Body of pancreas (tissue), 4 donors: ENCODE measurements at places on chromosomes 16 and 17. TPM values are rescaled to one million over a fixed set of nuclear protein-coding genes. Genes with fewer than 3 reads are reported as not detected.

GRCh38 chr16:13951611-13952010 is 31.7 kb downstream of the ERCC4 start:
- no peak overlapping the region for H3K4me3 ChIP-seq
- no peak overlapping the region for H3K27ac ChIP-seq
- H3K36me3 ChIP-seq: no peaks in the 10 kb centered on the region
- peaks cover 1% of the 10 kb centered on the region for H3K4me1 ChIP-seq
- H3K27me3 ChIP-seq: no peaks in the 10 kb centered on the region
- no peak for DNase-seq

DNA sequence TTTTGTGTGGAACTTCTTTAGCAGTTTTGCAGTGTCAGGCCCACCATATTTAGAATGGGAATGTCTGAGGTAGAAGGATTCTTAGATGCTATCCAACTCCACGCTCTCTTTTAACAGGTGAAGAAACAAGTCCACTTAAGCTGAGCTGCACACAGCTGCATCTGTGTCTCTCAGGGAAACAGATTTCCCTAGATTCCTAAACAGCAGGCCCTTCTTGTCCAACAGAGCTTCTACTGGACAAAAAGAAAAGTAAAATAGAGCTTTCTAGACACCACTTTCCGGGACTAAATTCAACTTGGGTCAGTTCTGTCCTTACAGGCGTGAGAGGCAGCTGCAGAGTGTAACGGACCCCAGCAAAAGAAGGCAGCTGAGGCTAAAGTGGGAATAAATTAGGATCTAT is 51.7 kb downstream of the SNX11 start:
- H3K4me1 ChIP-seq: peaks cover 51% of the 10 kb centered on the region
- H3K36me3 ChIP-seq: no peaks in the 10 kb centered on the region
- no peak overlapping the region for H3K27ac ChIP-seq
- H3K27me3 ChIP-seq: no peaks in the 10 kb centered on the region
- DNase-seq: no peak
- H3K4me3 ChIP-seq: no peak overlapping the region

DNA sequence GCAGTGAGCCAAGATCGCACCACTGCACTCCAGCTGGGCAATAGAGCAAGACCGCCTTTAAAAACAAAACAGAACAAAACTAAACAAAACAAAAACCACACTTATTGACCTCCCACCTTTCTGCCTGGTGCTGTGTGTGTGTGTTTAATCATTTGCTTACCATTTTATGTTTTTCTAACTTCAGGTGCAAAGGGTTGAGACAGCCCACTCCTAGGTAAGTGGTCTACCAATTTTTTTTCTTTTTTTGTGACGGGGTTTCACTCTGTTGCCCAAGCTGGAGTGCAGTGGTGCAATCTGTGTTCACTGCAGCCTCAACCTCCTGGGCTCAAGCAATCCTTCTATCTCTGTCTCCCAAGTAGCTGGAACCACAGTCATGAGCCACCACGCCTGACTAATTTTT is 65.8 kb downstream of the SALL1 start:
- no peak overlapping the region for H3K27ac ChIP-seq
- no peaks in the 10 kb centered on the region for H3K36me3 ChIP-seq
- no peaks in the 10 kb centered on the region for H3K27me3 ChIP-seq

GRCh38 chr17:58353389-58353825 is 1.4 kb upstream of the SUPT4H1 start:
- H3K4me3 ChIP-seq: no peak overlapping the region
- no peak for DNase-seq
- peak overlapping the region; percentile 90 for H3K27ac ChIP-seq

- H3K4me1 ChIP-seq: peaks cover 34% of the 10 kb centered on the region
- no peaks in the 10 kb centered on the region for H3K36me3 ChIP-seq
- H3K27me3 ChIP-seq: no peaks in the 10 kb centered on the region
- H3K27ac ChIP-seq: peak overlapping the region; percentile 78
- peak overlapping the region; percentile 69 for H3K4me3 ChIP-seq
- DNase-seq: peak; percentile 66
Observed at GRCh38 chr17:78735832-78736525, 46.1 kb downstream of the CYTH1 start.

DNA sequence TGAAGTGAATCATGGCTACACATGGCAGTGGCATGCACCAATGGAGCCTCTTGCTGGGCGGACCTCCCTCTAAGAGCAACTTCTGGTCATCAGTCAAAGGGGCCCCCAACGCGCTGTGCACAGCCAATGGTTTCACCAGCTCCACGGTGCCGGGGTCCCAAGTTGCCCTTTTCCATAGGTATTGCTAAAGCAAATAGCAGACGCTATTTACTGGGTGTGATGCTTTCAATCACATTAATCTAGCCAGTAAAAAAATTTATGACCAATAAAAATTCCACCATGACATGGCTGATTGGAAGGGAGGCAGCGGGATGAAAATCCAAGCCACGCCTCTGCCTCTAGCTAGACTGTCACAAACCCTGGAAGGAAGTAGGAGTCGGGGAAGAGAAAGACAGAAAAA is 680.3 kb upstream of the SOX9 start:
- H3K4me3 ChIP-seq: no peak overlapping the region
- H3K27me3 ChIP-seq: no peaks in the 10 kb centered on the region
- H3K4me1 ChIP-seq: peaks cover 1% of the 10 kb centered on the region
- H3K36me3 ChIP-seq: no peaks in the 10 kb centered on the region

DNA sequence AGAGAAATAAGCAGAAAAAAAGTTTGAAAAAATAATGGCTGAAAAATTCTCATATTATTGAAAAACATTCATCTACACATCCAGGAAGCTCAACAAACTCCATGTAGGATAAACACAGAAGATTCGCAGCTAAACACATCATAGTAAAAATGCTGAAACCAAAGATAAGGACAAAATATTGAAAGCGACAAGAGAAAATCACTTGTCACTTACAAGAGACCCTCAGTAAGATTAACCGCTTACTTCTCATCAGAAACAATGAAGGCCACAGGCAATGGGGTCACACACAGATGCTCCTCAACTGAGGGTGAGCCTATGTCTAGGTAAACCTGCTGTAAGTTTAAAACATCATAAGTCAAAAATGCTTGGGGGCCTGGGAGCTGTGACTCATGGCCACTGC is 38.1 kb upstream of the METRNL start:
- no peak for DNase-seq
- H3K4me3 ChIP-seq: no peak overlapping the region
- H3K27me3 ChIP-seq: no peaks in the 10 kb centered on the region
- H3K36me3 ChIP-seq: no peaks in the 10 kb centered on the region
- no peaks in the 10 kb centered on the region for H3K4me1 ChIP-seq

DNA sequence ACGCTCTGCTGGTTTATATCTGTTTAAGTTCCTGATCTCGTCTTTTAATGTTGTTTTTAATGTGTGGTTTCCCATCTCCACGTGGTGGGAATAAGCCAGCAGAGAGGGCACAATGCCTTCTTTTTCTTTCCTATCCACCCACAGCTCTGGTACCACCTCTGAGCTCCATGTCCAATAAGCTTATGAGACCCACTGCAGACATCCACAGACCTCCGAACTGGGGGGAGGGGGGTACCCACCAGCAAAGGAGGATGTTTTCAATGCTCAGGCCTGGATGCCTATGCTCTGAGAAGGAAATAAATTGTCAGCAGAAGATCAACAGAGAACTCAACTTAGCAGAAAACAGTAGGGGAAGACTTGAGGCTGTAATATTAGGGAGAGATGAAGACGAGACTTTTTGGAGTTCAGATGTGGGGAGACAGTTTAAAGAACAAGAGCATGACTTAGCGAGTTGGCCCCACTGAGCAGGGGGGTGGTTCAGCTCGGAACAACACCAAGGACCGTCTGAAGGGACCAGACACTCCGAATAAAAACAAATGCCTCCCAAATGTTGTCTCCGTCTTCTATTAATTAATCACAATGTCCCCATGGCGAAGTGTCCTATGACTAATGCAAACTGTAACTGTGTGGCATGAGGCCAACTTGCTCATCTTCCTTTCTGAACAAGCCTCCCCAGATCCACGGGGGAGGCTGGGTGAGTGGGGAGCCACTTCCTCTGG is 62.7 kb downstream of the GAS7 start:
- DNase-seq: peak; percentile 31
- H3K36me3 ChIP-seq: no peaks in the 10 kb centered on the region
- peak overlapping the region; percentile 47 for H3K27ac ChIP-seq
- no peaks in the 10 kb centered on the region for H3K27me3 ChIP-seq
- no peaks in the 10 kb centered on the region for H3K4me1 ChIP-seq

DNA sequence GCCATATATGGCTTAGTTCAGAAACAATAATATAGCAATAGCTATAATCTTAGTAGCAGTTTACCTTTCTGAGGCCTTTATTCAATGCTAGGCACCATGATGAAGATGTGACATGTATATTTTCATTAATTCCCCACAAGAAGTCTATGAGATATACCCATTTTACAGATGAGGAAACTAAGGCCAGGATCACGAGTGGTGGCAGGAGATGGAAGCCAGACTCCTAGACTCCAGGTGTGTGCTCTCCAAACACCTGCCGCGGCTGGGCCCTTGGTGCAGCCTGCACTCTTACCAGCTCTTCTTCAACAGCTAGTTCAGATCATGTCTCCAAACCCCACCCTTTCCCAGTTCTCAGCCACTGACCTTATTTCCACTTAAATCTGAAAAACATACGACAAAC is 15.2 kb downstream of the NXPH3 start:
- no peak overlapping the region for H3K4me3 ChIP-seq
- no peaks in the 10 kb centered on the region for H3K4me1 ChIP-seq
- no peak for DNase-seq
- no peak overlapping the region for H3K27ac ChIP-seq

- no peak overlapping the region for H3K27ac ChIP-seq
- no peaks in the 10 kb centered on the region for H3K36me3 ChIP-seq
- no peak for DNase-seq
- peaks cover 24% of the 10 kb centered on the region for H3K4me1 ChIP-seq
- H3K4me3 ChIP-seq: no peak overlapping the region
Observed at GRCh38 chr17:413016-413350, 60.4 kb upstream of the RPH3AL start.

- no peak for DNase-seq
- no peaks in the 10 kb centered on the region for H3K4me1 ChIP-seq
- H3K36me3 ChIP-seq: no peaks in the 10 kb centered on the region
- no peak overlapping the region for H3K4me3 ChIP-seq
- H3K27me3 ChIP-seq: no peaks in the 10 kb centered on the region
- H3K27ac ChIP-seq: no peak overlapping the region
Observed at GRCh38 chr16:89183975-89184676, 12.6 kb downstream of the CDH15 start.

GRCh38 chr17:53472586-53472985 is 350.1 kb upstream of the KIF2B start:
- no peaks in the 10 kb centered on the region for H3K4me1 ChIP-seq
- no peaks in the 10 kb centered on the region for H3K27me3 ChIP-seq
- no peaks in the 10 kb centered on the region for H3K36me3 ChIP-seq
- H3K4me3 ChIP-seq: no peak overlapping the region

DNA sequence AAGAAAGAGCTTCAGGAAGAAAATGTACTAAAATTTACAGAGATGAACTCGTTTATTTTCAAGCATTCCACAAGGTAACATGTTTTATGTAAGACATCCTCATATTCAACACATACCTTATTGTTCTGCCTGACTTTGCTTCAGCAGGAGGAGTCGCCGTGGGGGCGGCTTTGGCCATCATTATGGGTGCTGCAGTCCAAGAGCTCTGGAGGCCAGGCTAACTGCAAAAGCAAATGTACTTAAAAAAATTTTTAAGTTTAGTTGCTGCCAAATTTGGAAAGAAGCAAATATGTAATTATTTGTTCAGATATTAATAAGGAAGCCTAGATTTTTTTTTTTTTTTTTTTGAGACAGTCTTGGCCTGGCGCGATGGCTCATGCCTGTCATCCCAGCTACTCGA is 4.1 kb upstream of the SPG7 start:
- no peaks in the 10 kb centered on the region for H3K27me3 ChIP-seq
- H3K4me3 ChIP-seq: no peak overlapping the region
- no peaks in the 10 kb centered on the region for H3K36me3 ChIP-seq
- DNase-seq: no peak

DNA sequence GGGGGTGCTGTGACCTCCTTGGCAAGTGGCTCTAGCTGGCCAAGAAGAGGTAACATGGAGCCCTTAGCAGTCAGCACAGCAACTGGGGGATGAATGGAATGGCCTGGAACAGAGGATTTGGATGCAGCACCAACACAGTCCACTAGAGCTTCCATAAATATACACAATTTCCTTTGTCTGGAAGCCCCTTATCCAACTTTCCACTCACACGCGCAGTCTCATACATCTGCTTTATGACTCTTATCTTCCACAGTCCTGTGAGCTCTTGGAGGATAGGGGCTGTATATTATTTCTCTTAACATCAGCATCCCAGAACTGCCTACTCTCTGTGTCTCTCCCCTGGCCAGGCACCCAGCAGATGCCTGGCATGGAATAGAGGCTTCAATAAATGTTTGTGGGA is 235.6 kb upstream of the MAF start:
- no peak for DNase-seq
- H3K36me3 ChIP-seq: no peaks in the 10 kb centered on the region
- H3K27ac ChIP-seq: no peak overlapping the region
- no peaks in the 10 kb centered on the region for H3K27me3 ChIP-seq

DNA sequence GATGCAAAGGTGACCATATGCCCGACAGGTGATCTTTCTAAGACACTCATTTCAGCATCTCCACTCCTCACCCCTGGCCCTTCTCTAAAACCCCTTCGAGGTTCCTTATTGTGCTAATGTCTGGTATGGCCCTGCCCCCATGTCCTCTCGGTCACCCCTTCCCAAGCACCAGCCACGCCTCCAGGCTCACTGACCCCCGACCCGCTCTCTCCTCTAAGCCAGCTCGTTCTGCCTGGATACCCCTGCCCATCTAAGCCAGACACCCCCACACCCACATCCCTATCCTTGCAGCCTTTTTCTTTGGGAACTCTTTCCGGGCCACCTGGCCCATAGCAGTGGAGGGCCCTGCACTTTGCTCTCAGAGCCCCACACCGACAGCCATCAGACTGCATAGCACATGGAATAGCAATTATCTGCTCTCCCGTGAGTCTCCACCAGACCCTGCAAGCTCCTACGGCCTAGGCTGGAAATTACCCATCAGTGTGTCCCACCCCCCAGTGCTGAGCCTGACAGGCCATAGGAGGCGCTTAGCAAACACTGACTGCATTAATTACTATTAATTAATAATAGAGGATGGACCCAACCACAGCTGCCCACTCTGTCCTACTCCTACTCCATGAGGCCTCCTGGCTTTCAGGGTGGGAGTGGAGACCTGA is 176.7 kb downstream of the TMEM132E start:
- no peaks in the 10 kb centered on the region for H3K27me3 ChIP-seq
- H3K36me3 ChIP-seq: no peaks in the 10 kb centered on the region
- no peaks in the 10 kb centered on the region for H3K4me1 ChIP-seq
- no peak for DNase-seq

NOXO1 gene
- total RNA-seq: not detected

PRR29 gene
- 1.6 TPM for total RNA-seq

DUSP14 gene
- 9.6 TPM for total RNA-seq

CHD9NB gene
- total RNA-seq: 3.1 TPM

CLEC18B gene
- total RNA-seq: 0.26 TPM
